Heart right ventricle (tissue), 16 donors: ENCODE measurements at places on chromosomes 7 and 10. TPM values are rescaled to one million over a fixed set of nuclear protein-coding genes. Genes with fewer than 3 reads are reported as not detected.

DNA sequence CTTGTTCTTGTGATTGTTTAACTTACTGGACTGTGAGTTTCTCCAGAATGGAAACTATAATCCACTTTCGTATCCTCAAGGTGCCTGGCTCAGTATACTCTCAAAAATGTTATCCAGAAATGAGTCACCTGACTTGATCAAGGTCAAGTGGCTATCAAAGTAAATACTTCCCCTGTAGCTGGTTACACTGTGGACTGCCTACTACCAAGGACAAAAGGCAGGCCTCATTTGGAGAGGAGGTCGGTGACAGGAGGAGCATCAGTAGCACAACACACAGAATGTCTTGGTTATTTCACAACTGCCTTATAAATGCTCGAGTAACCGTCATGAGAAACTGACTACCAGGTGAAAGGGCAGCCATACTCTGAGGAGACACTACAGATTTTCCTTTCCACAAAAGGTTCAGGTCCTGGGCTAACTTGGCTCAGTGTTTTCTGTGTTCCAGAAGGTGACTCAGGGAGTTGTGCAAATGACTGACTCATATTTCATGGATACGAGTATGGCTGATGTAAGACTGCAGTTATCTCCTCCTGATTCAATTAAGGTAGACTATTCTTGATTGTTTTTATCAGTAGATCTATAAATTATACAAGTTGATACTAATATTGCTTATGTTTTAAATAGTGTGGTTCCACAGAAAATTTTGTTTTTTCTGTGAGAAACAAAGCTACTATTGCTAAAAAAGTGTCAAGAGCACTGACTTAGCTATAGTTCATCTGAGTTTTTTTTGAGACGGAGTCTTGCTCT is 4.2 kb upstream of the CCNY start:
- H3K4me1 ChIP-seq, result peaks cover 65% of the 10 kb centered on the region
- H3K36me3 ChIP-seq, result no peaks in the 10 kb centered on the region
- DNase-seq, result no peak
- H3K27me3 ChIP-seq, result no peaks in the 10 kb centered on the region
- H3K27ac ChIP-seq, result peak overlapping the region; percentile 45

- no peak for DNase-seq
- peaks cover 11% of the 10 kb centered on the region for H3K4me1 ChIP-seq
- H3K36me3 ChIP-seq, result no peaks in the 10 kb centered on the region
- peaks cover 3% of the 10 kb centered on the region for H3K27me3 ChIP-seq
- no peak overlapping the region for H3K27ac ChIP-seq
- H3K4me3 ChIP-seq, result no peak overlapping the region
Observed at GRCh38 chr10:112078003-112078402, 105.6 kb downstream of the GPAM start.

DNA sequence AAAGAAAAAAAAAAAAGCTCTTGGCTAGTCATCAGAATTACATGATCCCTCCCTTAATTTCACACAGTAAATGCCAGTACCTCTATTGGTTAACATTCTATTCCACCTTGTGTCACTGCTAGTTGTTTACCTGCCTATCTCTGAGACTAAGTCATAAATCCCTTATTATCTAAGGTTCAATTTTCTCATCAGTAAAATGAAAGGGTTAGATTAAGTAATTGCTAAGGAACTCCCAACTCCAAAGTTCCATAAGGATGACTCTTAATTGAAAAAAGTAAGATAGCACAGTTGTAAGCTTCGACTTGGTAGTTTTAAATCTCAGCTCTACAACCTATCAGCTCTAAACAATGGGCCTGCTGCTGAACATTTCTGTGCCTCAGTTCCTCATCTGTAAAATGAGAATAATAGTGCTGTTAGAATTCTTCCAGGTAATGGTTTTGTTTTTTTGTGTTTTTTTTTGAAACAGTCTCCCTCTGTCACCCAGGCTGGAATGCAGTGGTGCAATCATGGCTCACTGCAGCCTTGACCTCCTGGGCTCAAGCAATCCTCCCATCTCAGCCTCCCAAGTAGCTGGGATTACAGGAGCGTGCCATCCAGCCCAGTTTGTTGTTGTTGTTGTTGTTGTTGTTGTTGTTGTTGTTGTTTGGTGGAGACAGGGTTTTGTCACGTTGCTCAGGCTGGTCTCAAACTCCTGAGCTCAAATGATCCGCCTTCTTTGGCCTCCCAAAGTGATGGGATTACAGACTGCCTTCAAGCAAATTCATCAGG is 35.6 kb downstream of the SRPK2 start:
- H3K36me3 ChIP-seq, result no peaks in the 10 kb centered on the region
- no peaks in the 10 kb centered on the region for H3K27me3 ChIP-seq
- no peak overlapping the region for H3K27ac ChIP-seq
- no peak overlapping the region for H3K4me3 ChIP-seq

GRCh38 chr10:97135464-97135863 is 50.3 kb downstream of the SLIT1 start:
- no peaks in the 10 kb centered on the region for H3K36me3 ChIP-seq
- peaks cover 34% of the 10 kb centered on the region for H3K27me3 ChIP-seq
- DNase-seq, result no peak
- H3K4me1 ChIP-seq, result peaks cover 5% of the 10 kb centered on the region

COL13A1 gene
- total RNA-seq, result 3.7 TPM

DNA sequence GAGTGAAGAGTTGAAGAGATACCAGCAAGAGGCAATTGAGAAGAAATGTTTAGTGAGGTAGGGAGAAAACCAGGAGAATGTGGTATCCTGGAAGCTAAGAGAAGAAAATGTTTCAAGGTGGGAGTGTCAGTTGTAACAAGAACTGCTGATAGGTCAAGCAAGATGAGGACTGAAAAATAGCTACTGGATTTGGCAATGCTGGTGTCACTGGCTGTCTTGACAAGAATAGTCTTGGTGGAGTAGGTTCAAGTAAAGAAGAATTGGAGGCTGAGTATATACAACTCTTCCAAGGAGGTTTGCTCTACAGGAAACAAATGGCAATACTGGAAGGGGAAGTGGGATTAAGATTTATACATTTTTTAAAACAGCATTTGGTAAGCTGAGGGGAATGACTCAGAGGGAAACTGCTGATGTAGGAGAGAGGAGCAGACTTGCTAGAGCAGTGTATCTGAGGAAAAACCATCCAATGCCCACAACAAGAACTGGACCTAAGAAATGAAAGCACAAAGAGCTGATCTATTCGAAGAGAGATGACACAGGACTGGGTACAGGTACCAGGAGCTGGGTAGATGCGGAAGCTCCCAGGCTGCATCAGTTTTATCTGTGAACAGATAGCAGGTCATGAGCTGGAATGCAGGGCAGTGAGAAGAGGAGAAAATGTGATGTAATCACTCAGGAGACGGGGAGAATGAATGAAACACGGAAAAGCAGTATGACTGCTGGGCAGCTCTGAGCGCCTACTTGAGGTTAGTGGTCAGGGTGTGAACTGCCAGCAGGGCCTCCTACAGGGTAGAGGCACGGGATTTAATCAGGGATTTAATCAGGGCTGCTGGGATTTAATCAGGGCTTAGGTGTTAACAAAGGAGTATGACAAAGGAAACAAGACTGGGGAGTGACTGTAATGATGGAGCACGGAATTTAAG is 34.5 kb downstream of the FAM25A start:
- H3K4me1 ChIP-seq, result peaks cover 32% of the 10 kb centered on the region
- H3K36me3 ChIP-seq, result peaks cover 27% of the 10 kb centered on the region
- DNase-seq, result no peak
- no peak overlapping the region for H3K4me3 ChIP-seq

GRCh38 chr7:18206331-18206730 is 178.7 kb upstream of the PRPS1L1 start:
- H3K36me3 ChIP-seq, result no peaks in the 10 kb centered on the region
- H3K27me3 ChIP-seq, result no peaks in the 10 kb centered on the region
- no peak overlapping the region for H3K4me3 ChIP-seq
- peak; percentile 24 for DNase-seq
